ENCODE measurements at places on chromosomes 4 and X.
A peak's percentile ranks its signal among the peaks of the same experiment; 100 is the strongest.

GRCh38 chr4:156971676-156972378, at the start of gene PDGFC:
Gene PDGFC (minus strand): TSS chr4:156971799. CDS start chr4:156970903, 896 bp downstream.
- peak; percentile 83 for DNase-seq

DNA sequence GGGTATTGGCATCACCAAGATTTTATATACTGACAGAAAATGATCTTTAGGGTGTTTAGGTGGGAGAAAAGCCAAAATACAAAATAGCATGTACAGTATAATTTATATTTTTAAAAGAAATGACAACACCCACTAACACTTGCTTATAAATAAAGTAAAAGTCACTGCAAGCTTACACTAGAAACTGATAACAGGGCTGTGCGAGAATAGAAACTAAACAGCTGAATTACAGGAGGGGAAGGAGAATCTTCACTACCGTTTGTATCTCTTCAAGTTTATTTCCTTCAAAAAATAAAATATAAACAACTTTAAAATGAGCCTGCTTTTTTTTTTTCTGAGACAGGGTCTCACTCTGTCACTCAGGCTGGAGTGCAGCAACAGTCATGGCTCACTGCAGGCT, 22.8 kb downstream of the GRSF1 start:
- no peak for DNase-seq

DNA sequence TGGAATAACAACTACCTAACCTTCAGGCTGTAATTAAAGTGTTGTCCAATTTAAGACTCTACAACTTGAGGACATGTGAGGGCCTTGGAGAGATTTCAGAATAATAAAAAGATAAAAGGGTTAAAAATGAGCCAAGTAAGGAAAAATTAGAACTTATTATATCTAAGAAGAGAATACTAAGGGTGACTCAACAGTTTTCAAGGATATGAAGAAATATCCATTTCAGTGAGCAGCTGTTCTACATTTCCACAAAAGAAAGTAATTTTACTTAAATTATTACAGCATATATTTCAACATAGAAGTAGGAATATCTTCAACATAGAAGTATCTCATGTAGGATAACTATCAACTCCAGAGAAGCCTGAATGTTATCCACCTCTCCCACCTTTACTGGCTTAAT, 11.3 kb downstream of the SNX12 start:
- DNase-seq, result no peak

DNA sequence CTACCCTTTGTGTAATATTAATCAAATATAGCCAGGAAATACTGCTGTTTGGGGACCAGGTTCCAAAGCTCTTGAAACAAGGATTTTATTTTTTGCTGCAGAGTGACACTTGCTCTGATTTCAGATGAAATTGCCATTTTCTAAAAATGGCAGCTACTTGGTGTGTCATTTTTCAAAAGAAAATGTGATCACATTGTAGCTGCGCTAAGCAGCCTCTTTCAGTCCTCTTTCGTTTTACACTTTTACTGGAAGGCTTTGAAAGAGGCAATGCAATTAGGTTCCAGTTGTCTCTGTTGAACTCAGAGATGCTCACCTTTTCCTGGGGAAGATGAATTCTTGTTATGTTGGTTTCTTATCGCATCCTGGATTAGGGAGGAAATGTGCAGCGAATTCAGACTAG, 85.1 kb downstream of the CT47B1 start:
- DNase-seq, result no peak

DNA sequence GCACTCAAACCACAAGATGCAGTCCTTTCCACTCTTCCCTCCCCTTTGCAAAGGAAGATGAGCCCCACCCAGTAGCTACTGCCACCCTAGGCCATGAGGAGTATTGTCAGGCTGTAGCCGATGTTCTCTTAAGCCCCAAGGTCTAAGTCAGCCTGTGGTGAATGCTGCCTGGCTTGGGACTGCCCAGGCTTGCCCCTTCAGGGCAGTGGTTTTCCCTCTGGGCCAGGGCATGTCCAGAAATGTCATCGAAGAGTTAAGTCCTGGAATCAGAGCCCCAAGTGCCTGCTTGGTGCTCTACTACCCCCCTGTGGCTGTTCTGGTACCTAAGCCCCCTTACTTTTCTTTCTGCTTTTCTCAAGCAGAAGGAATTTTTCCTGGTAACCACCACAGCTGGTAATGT, 11.8 kb upstream of the PGK1 start:
- no peak for DNase-seq

DNA sequence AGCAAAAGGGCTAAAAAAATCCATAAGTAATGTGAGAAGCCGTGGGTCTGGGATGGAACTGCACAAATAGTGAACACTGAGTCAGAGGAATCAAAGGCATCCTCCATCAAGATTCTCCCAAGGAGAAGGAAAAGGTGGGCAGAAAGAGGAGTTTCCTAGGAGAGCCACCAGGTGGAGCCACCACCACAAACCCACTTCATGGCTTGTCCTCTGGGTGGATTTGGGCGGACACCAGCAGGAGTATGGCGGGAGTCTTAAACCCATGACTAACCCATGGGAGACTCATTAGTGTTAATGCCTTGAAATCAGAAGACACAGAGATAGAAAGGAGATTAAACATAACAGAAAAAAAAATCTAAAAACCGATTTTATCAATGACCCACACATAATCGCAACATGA, 147.7 kb downstream of the SH3KBP1 start:
- peak; percentile 25 for DNase-seq

- no peak for DNase-seq
Measured at GRCh38 chrX:39772057-39772832, 325.5 kb downstream of the BCOR start.
